Heart right ventricle (tissue), 16 donors: ENCODE measurements at places on chromosomes 2 and 18. TPM values are rescaled to one million over a fixed set of nuclear protein-coding genes. Genes with fewer than 3 reads are reported as not detected.
A peak's percentile ranks its signal among the peaks of the same experiment; 100 is the strongest.

GRCh38 chr2:7356909-7357584 lies 439.8 kb downstream of the RNF144A start:
- H3K27ac ChIP-seq, result no peak overlapping the region
- no peak overlapping the region for H3K4me3 ChIP-seq
- H3K4me1 ChIP-seq, result no peaks in the 10 kb centered on the region
- H3K36me3 ChIP-seq, result no peaks in the 10 kb centered on the region
- no peak for DNase-seq

GRCh38 chr2:230877759-230878598 lies 13.2 kb downstream of the ITM2C start:
- DNase-seq, result no peak
- H3K4me3 ChIP-seq, result no peak overlapping the region
- no peak overlapping the region for H3K27ac ChIP-seq

- H3K4me1 ChIP-seq, result no peaks in the 10 kb centered on the region
- H3K27me3 ChIP-seq, result no peaks in the 10 kb centered on the region
- H3K4me3 ChIP-seq, result no peak overlapping the region
- DNase-seq, result no peak
Observed at GRCh38 chr18:23761941-23762340, 72.7 kb downstream of the LAMA3 start.

GRCh38 chr2:62596061-62596921 lies 90.3 kb upstream of the TMEM17 start:
- no peaks in the 10 kb centered on the region for H3K27me3 ChIP-seq
- H3K36me3 ChIP-seq, result no peaks in the 10 kb centered on the region
- no peaks in the 10 kb centered on the region for H3K4me1 ChIP-seq
- H3K4me3 ChIP-seq, result no peak overlapping the region
- H3K27ac ChIP-seq, result no peak overlapping the region
- no peak for DNase-seq

DNA sequence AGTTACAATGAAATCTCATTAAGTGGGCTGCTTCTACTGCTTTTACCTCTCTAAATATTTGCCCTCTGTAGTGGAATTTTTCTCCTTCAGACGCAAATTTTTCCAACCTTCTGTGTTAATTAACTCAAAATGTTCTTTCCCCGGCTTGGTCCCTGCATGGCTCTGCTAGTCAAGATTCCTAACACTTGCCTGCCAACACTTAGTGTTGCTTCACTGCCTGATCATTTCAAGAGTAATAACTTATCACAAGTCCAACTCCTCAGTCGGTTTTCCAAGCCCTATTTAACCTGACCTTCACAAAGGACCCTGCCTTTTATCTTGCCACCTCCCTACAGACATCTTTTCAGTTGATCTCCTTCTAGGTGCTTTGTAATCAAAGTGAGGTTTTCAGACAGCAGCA lies 142.7 kb downstream of the HRH4 start:
- H3K4me1 ChIP-seq, result no peaks in the 10 kb centered on the region
- no peak for DNase-seq
- no peak overlapping the region for H3K4me3 ChIP-seq

DNA sequence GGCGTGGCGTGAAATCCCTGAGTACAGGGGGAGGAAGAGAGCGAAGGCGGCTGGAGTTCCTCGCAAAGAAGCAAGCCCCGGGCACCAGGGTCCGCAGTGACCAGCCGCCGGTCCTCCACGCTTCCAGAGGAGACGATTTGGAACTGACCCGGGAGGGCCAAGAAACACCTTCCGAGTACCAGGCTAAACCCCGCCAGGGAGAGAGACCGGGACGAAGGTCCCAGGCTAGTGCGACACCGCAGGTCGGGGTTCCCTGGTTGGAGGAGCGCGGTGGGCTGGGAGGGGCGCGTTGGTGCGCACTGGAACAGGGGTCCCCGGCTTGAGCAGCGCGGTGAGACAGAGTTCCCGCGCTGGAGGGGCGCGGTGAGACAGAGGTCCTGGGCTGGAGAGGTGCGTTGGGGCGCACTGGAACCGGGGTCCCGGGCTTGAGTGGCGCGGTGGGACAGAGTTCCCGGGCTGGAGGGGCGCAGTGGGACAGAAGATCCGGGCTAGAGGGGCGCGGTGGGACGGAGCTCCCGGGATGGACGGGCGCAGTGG lies 901 bp downstream of the WDFY1 start:
- peaks cover 24% of the 10 kb centered on the region for H3K4me1 ChIP-seq
- no peaks in the 10 kb centered on the region for H3K36me3 ChIP-seq
- peak overlapping the region; percentile 97 for H3K4me3 ChIP-seq
- H3K27me3 ChIP-seq, result no peaks in the 10 kb centered on the region
- peak; percentile 49 for DNase-seq
- peak overlapping the region; percentile 94 for H3K27ac ChIP-seq

DNA sequence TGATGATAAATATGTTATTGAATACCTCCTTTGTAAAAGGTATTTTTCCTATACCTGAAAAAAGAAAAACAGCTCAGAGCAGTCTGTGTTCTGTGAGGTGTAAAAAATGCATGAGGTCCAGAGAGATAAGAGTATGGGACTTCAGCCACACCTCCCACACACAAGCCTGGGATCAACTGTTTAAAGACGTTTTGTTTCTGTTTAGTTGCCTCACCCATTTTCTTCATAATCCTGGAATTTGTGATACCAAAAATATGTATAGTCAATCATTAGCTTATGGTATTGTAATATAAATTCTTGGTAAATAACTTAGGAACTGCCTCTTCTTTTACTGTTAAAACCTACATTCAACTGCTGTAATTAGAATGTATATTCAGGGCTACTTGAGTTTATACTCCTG lies 1322.9 kb upstream of the TMEFF2 start:
- no peak overlapping the region for H3K27ac ChIP-seq
- H3K27me3 ChIP-seq, result no peaks in the 10 kb centered on the region
- no peaks in the 10 kb centered on the region for H3K4me1 ChIP-seq
- H3K4me3 ChIP-seq, result no peak overlapping the region
- no peaks in the 10 kb centered on the region for H3K36me3 ChIP-seq

GRCh38 chr18:49669403-49669802 lies 107.5 kb downstream of the LIPG start:
- H3K27me3 ChIP-seq, result peaks cover 27% of the 10 kb centered on the region
- no peaks in the 10 kb centered on the region for H3K36me3 ChIP-seq
- peak overlapping the region; percentile 42 for H3K27ac ChIP-seq
- DNase-seq, result no peak
- peaks cover under 1% of the 10 kb centered on the region for H3K4me1 ChIP-seq
- H3K4me3 ChIP-seq, result no peak overlapping the region

The SERPINB10 gene
- total RNA-seq, result not detected

The NT5DC4 gene
- not detected for total RNA-seq
